ENCODE measurements at places on chromosomes 6 and 20.

DNA sequence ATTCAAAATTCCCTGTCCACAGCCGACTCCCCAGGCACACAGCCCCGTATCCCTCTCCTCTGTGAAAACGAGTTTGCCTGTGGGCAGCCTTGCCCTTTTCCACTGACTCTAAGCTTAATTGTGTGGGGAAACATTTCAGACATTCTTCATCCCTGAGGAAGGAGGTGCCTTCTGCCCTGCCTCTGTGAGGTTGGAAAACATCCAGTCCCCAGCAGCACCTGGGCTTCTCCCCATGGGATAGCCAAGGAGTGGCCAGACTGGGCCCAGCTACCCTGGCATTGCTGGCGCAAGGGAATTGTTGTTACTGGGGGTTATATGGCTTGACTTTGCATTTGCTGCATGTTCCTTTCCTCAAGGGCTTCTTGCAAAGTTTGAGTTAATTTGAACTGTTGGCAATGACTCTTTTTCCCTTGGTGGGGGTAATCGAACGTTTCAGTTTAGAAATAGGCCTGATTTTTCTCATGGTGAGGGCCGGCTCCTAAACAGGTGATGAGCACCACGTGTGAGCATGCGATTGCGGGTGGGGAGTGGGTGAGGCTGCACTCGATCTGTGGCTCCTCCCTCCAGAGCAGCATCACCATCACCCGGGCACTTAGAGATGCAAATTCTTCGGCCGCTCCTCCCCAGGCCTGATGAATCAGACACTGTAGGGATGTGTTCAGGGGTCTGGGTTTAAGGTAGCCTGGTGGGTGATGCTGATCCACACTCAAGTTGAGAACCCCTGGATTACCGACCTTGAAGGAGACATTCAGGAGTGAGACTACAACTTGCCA lies 29.9 kb downstream of the GABRR2 start:
- DNase-seq, result no peak

DNA sequence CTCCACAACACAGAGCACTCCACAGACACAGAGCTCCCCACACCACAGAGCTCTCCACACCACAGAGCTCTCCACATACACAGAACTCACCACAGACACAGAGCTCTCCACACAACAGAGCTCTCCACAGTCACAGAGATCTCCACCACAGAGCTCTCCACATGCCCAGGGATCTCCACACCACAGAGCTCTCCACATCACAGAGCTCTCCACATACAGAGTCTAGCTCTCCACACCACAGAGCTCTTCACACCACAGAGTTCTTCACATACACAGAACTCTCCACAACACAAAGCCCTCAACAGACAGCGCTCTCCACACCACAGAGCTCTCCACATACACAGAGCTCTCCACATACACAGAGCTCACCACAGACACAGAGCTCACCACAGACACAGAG lies 55.3 kb downstream of the ERMARD start:
- DNase-seq, result no peak

GRCh38 chr20:61683721-61684120 lies 382.0 kb downstream of the TAF4 start:
- DNase-seq, result no peak

- DNase-seq, result no peak
These were observed 110.3 kb downstream of the BCAS1 start for GRCh38 chr20:53959911-53960578.

GRCh38 chr20:47847884-47848485 lies 62.7 kb upstream of the SULF2 start:
- no peak for DNase-seq

DNA sequence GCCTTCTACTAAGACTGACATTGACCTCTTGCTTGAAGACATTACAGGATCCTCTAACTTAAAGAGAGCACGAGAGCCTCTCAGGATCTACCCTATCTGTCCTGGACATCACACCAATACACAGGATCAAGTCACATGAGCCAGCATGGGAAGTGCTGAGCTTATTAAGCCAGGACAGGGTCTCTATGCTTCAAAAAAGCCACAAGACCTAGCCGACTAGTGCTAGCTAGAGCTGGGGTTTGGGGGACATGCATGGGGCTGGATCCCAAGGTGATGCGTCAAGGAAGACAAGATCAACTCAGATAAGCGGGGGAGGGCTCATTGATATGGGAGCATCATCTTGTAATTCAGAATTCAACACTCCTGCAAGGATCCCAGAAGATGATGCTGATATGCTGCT lies 167.2 kb upstream of the TAB2 start:
- DNase-seq, result no peak

- no peak for DNase-seq
These were observed 44.4 kb upstream of the ENPP5 start for GRCh38 chr6:46215213-46215612.

DNA sequence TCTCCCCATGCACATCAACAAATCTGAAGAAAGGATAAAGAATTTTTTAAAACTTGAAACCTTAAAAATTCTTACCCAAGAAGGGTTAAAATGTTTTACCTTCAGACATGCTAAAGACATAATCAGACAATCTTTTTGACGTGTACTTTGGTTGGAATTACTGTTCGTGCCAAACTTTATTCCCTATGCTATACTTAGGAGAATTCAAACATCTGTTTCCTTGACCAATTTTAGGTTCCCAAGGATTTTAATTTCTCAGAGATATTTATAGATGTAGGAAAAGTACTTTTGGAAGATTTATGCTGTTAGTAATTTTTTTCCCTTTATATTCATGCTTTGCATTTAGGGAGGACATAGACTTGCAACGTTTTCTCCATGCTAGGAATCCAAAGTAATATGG lies 108.4 kb downstream of the AFG1L start:
- DNase-seq, result no peak

- DNase-seq, result peak; percentile 7
These were observed 32.5 kb downstream of the SUN5 start for GRCh38 chr20:32971703-32972161.

DNA sequence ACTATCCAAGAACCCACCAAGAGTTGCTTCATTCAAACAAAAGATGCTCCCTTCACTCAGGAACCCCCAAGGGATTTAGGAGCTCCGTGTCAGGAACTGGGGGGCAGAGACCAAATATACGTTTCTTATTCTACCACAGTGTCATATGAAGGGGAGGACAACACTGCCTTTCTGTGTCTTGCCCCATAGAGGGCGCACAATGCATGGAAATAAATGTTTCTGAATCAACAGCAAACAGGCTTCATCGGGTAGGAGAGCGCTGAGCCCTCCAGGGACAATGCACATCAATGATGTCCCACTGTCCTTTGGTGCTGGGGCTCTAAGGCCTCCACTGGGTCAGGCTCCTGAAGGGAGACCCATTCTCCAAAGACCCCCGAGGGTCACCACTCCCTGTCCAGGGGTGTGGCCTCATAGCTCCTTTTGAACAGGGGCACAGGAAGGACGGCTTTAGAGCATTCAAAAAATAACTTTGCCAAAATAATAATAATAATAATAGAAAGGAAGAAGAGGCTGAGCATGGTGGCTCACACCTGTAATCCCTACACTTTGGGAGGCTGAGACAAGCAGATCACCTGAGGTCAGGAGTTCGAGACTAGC lies 31.1 kb downstream of the PLG start:
- DNase-seq, result peak; percentile 12

DNA sequence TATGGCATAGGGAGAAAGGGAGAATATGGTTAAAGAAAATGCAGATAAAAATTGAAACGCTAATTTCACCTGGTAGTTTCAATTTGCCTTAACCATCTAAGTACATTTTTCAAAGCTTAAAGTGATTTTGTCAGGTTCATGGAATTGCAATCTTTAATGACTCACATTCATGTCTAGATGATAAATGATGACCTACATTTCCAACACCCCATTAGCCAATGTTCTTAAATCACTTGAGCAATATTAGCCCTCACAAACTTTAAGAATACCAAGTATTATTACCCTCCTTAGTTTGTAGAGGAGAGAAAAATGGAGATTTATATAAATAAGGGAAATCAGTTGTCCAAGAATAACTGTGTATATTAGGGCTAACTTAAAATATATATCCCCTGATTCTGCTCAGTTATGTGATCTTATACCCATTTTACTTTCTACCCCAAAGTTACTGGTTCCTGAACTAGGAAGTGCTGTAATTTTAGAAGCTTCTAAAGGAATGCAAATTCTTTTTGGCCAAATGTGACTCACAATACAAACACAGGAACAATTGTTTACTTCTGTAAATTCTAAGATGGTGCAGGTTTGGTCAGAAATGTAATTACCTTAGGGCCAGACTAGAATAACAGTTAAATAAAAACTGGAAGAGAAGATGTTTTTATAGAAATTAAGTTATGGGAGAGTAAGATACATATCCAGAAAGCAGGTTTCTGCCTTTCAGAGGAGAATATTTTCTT lies 34.5 kb downstream of the TPBG start:
- no peak for DNase-seq

DNA sequence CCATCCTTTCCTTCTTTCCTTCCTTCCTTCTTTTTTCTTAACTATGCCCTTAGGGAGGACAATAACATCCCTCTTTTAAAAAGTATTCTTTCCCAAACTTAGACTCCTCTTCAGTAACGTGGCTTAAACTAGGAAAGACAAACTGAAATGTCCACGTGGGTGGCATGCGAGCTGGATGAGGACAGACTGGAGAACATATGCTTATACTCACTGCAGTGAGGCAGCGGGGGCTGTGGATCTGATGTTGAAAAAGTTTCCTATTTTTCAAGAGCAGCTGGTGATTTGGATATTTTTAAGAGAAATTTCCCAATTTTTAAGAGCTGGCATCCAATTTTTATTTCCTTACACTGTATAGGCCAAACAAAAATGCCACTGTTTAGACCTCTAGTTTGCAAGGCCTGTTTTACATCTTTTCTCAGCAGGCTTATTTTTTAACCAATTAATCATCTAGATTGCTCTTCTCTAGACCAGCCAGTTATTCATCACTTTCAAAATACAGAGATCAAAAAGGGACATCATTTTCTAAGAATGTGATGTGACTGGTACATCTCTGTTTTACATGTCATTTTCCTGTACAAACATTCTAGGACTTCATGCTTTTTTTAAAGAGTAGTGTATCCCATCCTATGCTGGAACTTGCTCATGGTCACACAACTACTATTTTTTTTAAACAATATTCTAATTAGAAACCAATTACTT lies 226.5 kb downstream of the BTBD9 start:
- DNase-seq, result no peak

DNA sequence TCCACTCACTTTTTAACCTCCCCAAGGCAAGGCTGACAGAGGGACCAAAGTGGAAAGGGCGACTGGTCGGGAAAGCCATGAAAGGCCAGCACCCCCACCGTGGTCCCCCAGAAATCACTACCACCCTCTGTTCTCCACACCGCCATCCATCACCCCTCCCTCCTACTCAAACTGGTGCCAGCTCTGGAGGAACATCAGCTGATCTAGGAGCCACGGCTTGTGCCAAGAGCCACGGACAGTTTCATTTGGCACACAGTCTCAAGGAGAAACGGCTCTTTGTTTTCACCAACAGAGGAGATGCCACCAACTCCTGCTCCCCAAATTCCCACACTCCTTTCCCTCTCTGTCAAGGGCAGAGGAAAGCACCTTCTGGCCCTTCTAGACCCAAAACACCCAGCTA lies 26.0 kb downstream of the TBC1D7 start:
- no peak for DNase-seq

DNA sequence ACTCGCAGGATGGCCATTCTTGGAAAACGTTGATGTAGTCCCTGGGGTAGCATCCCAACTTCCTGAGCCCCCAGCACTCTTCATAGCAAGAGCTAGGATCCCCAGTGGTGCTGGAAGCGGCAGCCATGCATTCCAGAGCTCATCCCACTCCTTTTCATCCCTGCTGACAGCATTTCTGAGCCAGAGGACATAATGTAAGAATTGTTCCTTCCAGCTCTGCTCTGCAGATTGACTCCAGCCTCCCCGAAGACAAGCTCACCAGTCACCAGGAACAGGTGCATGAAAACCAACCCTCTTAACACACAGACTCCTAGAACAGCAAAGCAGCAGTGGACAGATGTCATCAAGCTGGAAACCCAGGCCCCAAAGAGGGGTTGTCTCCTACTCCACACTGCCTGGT lies 3.8 kb downstream of the SLC13A3 start:
- no peak for DNase-seq

GRCh38 chr20:913306-913849 lies 2.8 kb downstream of the ANGPT4 start:
- DNase-seq, result no peak

GRCh38 chr20:2658414-2659354 lies 5.3 kb downstream of the IDH3B start:
- no peak for DNase-seq

GRCh38 chr20:32510120-32510600 lies 75.0 kb downstream of the NOL4L start:
- no peak for DNase-seq

GRCh38 chr6:44976677-44977641 lies 351.2 kb upstream of the RUNX2 start:
- no peak for DNase-seq

DNA sequence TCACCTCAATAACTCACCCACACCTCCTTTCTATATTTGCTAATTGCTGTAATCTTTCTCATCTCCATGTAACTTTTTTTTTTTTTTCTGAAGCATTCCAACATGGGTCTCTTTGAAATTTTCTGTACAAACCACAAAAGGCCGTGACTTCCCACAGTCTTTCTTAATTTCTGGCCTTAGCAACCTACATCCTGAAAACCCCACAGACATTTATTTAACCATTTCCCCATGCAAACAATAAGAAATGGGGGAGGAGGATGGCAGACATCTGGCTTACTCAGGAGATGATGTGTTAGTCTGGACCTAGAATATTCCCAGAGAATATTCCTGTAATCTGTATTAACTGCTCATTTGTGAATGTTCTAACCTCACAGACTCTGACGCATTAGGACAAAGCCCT lies 57.6 kb downstream of the MEP1A start:
- no peak for DNase-seq

DNA sequence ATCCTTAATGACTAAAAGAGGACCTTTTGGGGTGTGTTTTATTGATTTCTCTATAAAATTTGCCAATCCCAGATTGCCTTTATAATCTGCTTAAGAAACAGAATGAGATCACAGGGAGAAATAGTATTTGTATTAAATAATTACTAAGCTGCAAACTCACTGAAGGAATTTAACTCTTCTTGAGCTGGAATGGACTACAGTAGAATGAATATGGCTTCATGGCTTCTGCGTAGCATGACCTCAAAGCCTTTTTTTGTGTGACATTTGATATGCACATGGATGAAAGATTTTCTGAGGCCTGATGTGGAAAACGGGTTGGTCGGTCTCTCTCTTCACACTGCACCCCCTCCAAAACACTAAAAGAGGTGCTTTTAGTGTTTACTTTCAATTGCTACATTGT lies 115.9 kb downstream of the QKI start:
- no peak for DNase-seq

GRCh38 chr6:166813461-166813860 lies 142.9 kb downstream of the RNASET2 start:
- no peak for DNase-seq

- DNase-seq, result no peak
These were observed 218.5 kb downstream of the FOXC1 start for GRCh38 chr6:1827984-1828793.

- peak; percentile 21 for DNase-seq
These were observed 76.6 kb downstream of the ANKEF1 start for GRCh38 chr20:10111139-10111958.

All from NCI-H2107 (cell line).